ENCODE measurements at places on chromosomes 13 and 19.

DNA sequence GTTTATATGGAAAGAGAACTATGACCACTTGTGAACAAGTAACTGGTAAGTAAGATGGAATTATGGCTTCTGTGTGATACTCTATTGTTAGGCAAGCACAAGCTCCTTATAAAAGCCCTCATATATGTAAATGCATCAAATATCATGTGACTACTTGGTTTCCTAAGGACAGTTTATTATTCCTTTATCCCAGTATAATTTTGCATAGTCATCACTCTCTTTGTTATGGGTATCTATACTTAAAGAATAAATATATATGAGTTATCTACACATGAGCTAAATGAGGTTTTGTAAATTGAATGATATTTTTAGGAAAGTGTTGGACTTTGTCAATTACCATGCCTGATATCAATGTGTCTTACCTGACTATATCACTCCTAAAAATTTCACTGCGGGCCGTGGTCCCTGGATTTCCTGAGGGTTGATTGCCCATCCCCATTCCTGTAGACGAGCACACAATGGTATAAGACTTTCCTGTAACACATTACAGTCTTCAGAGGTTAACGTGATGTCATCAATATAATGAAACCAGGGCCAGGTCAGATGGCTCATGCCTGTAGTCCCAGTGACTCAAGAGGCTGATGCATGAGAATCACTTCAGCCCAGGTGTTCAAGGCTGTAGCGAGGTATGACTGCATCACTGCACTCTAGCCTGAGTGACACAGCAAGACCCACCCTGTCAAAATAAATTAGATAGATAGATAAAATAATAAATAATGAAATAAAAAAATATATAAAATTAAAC, 20.7 kb downstream of the ZNF844 start:
- no peak for DNase-seq

DNA sequence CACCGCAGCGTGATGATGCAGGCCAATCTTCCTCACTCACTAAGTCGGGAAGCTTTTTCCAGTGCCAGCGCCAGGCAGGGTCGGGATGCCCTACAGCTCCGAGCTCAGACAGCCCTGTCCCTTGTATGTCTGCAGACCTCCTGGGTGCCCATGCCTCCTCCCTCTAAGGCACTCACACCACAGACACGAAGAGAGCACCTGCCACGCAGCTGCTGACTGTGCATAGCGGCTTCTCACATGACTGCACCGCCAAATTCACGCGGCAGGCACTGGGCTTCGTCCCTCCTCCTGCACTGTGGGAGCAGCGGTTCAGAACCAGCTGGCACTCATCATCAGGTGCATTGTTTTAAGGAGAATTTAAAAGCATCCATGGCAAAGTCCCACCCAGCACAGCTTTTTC, 88.1 kb downstream of the SLC7A1 start:
- DNase-seq: no peak

GRCh38 chr19:21584537-21584936, 79.1 kb downstream of the ZNF429 start:
- DNase-seq: no peak

DNA sequence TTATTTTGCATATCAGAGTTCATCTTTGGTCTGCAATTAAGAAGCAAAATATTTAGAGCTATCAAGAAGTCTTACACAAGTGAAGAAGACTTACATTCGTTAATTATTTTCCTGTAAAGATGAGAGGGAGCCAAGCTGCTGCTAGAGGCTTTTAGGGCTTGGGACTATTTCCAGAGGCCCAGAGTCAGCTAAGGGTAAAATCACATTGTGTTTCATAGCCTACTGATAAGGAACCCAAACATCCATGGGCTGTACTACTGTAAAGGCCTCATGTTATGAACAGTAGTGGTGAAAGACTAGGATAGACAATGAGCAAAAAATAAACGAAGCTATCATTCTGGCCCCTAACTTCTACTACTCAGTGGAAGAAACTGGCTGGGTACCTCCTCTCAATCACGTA, 10.9 kb upstream of the TEX30 start:
- DNase-seq: no peak

DNA sequence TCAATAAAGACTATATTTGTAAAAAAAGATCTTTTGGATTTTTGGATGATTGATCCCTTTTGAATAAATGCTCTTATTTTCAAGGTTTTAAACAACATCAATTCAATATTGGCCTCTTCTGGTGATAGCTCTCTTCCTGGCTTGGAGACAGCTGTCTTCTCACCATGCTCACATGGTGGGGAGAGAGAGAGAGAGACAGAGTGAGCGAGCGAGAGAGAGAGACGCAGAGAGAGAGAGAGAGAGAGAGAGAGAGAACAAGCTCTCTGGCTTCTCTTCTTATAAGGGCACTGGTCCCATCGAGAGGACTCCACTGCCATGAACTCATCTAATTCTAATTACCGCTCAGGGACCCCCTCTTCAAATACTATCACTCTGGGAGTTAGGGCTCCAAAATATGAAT, 32.1 kb upstream of the FARP1 start:
- DNase-seq: no peak

GRCh38 chr19:47049307-47049700, 880 bp upstream of the TMEM160 start:
- no peak for DNase-seq

- no peak for DNase-seq
These were observed 12.4 kb downstream of the CILP2 start for GRCh38 chr19:19550485-19550929.

All from cortex of kidney (tissue), 1 donor.